ENCODE measurements at places on chromosomes 16 and 17. TPM values are rescaled to one million over a fixed set of nuclear protein-coding genes. Genes with fewer than 3 reads are reported as not detected.

GRCh38 chr17:42460371-42460770 is 1.7 kb downstream of the ATP6V0A1 start:
- peaks cover 45% of the 10 kb centered on the region for H3K36me3 ChIP-seq
- H3K27me3 ChIP-seq, result no peaks in the 10 kb centered on the region
- H3K27ac ChIP-seq, result peak overlapping the region; percentile 91
- H3K4me1 ChIP-seq, result peaks cover 53% of the 10 kb centered on the region
- DNase-seq, result no peak

DNA sequence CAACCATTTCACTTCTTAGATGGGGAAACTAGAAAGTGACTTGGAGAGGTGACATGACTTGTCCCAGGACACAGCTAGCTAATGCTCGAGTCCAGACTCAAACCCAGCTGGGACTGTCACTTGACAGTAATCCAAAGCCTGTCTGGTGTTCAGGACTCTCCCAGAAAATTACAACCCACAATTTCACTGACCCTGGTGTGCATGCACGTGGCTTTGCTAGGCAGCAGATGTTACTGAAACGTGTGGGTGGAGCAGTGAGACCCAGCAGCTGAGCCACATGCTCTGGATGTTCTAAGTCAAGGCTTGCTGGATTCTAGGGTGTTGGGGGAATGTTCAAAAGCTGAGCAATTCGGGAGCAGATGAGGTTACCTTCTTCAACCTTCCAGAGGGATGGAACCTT is 364.6 kb downstream of the GRIN2A start:
- H3K27ac ChIP-seq, result no peak overlapping the region
- no peaks in the 10 kb centered on the region for H3K36me3 ChIP-seq
- DNase-seq, result no peak
- H3K4me3 ChIP-seq, result no peak overlapping the region
- no peaks in the 10 kb centered on the region for H3K4me1 ChIP-seq

CACNA1H gene
- 2.5 TPM for total RNA-seq

CDH3 gene
- 0.08 TPM for total RNA-seq

- H3K4me3 ChIP-seq, result no peak overlapping the region
- H3K36me3 ChIP-seq, result no peaks in the 10 kb centered on the region
- no peaks in the 10 kb centered on the region for H3K4me1 ChIP-seq
- no peak for DNase-seq
Observed at GRCh38 chr17:78435330-78436005, 57.0 kb downstream of the PGS1 start.

CD300LB gene
- not detected for total RNA-seq

DNA sequence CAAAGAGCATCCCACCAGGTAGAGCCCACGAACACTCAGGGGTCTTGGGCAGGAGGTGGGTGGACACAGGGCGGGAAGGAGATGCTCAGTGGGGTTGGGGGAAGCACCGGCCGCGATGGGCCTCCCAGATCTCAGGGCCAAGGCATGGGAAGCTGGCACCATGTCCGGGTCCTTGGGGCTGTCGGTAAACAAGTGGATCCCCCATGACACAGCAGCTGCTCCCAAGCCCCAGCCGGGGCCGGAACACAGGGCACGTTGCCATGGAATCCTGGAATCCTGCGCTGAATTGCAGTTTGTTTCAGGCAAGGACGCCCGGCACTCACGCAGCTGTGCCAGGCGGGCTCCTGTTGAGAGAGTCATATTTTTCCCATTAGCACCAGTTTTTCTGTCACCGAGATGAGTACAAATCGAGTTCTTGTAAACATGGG is 23.0 kb upstream of the CHMP6 start:
- no peak for DNase-seq
- no peak overlapping the region for H3K4me3 ChIP-seq
- peaks cover 12% of the 10 kb centered on the region for H3K36me3 ChIP-seq
- H3K4me1 ChIP-seq, result peaks cover 23% of the 10 kb centered on the region
- H3K27ac ChIP-seq, result no peak overlapping the region
- peaks cover 26% of the 10 kb centered on the region for H3K27me3 ChIP-seq

- H3K4me1 ChIP-seq, result no peaks in the 10 kb centered on the region
- H3K27ac ChIP-seq, result no peak overlapping the region
- H3K4me3 ChIP-seq, result no peak overlapping the region
- peaks cover 17% of the 10 kb centered on the region for H3K27me3 ChIP-seq
- no peaks in the 10 kb centered on the region for H3K36me3 ChIP-seq
Observed at GRCh38 chr17:16937431-16937830, 34.5 kb downstream of the TNFRSF13B start.

PTGES3L gene
- total RNA-seq, result 37.9 TPM
